ENCODE measurements at places on chromosomes 16 and 17. TPM values are rescaled to one million over a fixed set of nuclear protein-coding genes. Genes with fewer than 3 reads are reported as not detected.

GRCh38 chr16:76634847-76635697, 357.9 kb downstream of the CNTNAP4 start:
- DNase-seq, result no peak

GRCh38 chr16:81526199-81526598, 81.6 kb downstream of the CMIP start:
- DNase-seq, result no peak

DNA sequence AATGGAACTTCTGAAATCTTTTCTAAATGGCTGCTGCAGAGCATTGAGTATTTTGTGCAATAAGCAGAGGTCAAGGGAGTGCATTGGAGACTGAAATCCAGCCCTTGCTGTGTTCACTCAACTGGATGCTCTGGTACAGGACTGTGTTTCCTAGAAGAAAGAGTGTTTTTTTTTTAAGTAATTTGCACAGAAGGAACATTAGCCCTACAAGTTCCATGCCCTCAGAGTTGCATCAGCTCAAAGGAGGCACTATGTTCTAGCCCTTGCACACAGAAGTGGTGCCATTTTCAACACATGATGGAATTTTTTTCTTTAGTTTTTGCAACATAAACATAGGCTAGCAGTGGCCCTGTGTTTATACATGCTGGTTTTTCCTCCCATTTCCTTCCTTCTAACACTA, 144.1 kb upstream of the HLF start:
- no peak for DNase-seq

- DNase-seq, result peak; percentile 42
These were observed 21.0 kb downstream of the LGALS3BP start for GRCh38 chr17:78958641-78959127.

DNA sequence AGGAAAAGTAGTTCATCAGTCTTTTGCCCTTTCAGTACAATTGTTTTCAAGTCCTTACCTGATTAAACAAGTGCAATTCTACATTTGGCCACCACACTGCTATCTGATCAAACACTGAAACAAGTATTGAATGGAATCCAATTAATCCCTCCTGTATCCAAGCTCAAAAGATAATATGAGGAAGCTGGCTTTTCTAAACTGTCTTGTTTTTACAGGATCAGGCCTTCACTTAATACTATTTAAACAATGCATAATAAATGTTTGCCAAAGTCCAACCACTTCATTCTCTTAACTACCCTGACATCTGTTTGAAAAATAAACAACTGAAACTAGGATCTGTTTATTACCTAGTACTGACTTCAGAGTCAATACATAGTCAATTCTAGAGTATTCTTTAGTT, 131.6 kb downstream of the MRTFB start:
- no peak for DNase-seq

DNA sequence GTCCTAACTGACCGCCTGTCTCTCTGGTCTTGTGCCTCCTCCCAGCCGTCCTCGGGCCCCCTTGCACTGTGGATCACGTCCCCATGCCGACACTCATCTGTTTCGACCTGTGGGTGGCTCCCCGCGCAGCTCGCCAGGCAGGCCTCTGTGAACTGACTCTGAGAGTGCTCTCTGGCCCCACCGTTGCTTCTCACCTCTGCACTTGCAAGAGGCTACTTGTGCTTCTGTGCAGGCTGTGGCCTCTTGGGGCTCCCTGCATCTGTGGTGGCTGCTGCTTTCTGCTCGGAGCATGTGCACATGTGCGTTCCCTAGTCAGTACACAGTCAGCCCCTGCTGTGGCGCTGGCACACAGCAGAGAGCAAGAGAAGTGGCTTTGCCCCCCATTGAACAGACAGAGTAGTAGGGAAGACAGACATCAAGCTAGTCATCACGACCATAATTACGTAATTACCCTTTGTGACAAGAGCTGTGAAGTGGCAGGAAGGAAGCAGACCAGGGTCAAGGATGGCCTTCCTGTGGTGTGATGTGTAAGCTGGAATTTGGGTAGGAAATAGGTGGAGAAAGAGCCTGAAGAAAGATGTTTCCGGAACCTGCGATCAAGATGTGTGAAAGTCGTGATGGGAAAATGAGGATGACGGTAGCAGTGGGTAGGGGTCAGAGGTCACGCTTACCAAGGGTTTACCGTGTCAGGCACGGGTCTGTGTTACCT, 256.0 kb upstream of the CACNG5 start:
- peak; percentile 38 for DNase-seq

GRCh38 chr17:19238167-19238505, 970 bp downstream of the EPN2 start:
- no peak for DNase-seq

DNA sequence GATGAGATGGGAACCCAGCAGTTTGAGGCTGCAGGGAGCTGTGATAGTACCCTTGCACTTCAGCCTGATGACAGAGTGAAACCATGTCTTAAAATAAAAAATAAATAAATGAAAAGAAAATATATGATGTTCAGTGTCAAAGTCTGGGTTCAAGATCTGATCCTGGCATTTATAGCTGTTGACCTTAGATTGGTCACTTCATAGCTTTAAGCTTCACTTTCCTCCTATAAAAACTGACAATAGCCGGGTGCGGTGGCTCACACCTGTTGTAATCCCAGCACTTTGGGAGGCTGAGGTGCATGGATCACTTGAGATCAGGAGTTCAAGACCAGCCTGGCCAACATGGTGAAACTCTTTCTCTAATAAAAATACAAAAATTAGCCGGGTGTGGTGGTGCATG, 5.2 kb upstream of the ZNF821 start:
- DNase-seq, result no peak

DNA sequence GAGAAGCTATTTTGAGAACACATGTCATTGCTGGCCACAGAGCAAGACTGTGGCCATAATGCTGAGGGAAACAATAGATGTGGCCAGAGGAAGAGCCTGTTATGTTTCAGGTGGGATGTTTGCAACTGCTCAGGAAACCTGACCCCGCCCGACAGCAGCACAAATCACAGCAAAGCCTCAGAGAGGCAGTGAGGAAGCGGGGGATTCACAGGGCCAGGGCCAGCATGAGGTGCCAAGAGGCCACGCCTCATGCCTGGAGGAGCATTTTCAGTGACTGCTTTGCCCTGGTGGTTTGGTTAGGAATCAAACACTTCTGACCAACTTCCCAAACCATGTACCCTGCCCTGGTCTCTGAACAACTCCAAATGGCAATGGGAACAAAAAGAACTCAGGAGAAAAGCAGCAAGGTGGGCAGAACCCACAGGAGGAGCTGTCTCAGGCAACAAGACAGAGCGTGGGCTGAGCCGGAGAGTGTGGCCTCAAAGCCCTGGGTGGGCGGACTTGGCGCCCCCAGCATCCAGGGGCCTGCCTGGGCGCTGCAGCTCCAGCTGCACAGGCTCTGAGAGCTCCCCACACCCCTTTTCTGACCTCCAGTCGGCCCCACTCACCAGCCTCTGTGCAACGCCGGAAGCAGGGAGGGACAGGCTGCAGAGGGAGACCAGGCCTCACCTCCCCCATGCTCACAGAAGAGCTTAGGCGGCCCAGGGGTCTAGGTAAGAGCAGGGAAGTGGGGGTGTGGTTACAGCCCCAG, 20.6 kb downstream of the HIC1 start:
- no peak for DNase-seq

- DNase-seq, result no peak
These were observed 80.6 kb downstream of the NETO2 start for GRCh38 chr16:47063011-47063724.

- no peak for DNase-seq
These were observed 53.5 kb downstream of the PARN start for GRCh38 chr16:14576532-14576931.

DNA sequence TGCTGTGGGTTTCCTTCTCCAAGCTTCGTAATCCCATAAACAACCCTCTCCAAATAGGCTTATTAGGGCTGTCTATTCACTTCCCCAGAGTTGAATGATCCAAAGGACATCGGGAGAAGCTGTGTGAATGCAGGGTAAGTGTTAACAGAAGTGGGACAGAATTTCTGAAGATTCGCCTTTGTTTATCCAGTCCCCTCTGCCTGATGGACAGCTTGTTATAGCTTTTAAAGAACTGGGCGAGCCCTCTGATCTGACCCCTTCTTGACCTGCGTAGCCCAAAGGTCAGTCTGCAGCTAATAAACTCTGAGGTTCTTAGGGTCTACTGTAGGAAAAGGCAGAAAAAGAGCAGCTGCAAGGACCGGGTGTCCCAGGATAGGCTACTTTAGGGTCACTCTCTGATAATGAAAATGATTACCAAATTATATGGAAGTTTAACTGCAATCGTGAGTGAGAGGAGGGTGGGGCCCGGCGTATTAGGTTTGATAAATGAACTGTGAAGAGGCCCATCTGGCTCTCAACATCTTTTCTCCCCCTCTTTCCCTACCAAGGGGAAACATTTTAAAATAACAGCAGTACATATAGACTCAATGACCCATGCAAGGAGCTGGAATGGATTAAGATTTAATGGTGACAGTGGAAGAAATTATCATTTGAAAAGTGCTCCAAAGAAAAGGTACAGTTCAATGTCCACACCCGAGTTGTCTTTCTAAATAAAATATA, 233.4 kb downstream of the FTO start:
- no peak for DNase-seq

GRCh38 chr17:16354585-16354984, 1.3 kb upstream of the CENPV start:
- no peak for DNase-seq

DNA sequence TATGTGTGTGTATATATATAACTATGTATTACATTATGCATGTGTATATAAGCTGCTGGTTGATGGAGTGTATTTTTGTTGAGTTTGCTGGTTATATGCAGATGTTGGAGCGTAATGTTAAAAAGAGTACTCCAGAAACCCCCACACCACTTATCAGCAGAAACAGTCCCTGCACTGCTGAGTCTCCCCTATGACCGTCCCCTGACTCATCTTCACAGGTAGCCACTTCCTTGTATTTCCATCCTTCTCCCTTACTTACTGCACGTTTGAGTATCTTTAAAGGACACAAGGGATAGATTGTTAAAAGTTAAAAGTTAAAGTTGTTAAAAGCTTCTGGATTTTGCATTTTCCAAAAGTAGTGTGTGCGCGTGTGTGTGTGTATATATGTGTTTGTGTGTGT, 853.9 kb upstream of the EEF2KMT start:
- peak; percentile 63 for DNase-seq

DNA sequence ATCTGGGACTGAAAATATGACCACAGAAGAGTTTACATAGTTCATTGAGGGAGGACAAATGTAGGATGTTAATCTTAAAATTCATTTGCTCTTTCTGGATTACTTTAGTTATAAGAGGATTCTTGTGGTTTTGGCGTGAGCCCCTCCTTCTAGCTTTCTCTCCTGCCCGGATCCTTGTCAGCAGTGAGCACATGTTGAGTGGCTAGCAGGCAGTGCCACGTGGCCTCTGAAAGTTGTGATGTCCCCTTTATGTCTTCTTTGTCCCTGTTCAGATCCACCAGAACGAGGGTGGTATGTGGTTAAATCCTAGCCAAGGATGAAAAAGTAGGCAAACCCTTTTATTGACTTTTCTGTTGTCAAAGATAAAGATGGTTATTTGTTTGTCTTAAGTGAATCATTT, 83.8 kb downstream of the GNAO1 start:
- no peak for DNase-seq

DNA sequence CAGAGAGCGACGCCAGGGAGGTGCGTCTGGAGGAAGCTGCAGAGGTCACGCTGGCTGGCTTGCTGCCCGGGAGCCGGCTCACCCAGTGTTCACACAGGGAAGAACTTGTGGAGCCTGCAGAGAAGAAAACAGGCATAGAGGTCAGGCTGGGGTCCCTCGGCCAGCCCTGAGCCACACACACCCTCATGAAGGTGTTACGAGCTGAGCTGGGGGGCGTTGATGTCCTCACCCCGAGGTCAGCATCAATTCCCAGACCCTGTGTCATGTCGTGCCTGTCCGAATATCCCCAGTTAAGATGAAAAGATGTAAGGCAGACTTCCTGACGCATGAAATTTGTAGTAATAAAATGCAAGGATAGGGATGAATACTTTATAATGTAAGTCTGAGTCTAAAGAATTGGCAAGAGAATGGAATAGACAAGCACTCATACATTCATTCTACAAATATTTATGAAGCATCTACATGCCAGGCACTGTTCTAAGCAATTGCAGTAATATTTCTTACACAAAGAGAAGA, 77.1 kb downstream of the USP31 start:
- DNase-seq, result peak; percentile 60

DNA sequence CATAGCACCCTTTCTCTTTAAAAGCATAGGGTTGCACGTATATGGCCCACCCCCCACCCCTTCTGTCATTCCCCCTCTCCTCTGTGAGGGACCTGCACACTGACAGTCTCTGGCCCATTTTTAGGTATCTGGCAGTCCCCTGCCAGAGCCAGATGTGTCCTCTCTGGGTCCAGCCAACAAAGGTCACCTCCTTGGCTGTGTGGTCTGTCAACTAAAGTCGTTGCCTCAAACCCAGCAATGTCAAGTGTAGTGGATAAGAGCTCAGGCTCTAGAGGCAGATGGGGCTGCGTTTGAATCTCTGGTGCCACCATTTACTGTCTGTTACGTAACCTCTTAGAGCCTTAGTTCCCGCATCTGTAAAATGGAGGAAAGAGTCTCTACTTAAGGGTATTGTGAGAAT, 211.5 kb downstream of the MSI2 start:
- no peak for DNase-seq

Gene PPY
- total RNA-seq, result not detected

Gene CA10
- total RNA-seq, result not detected

Gene HOXB5
- total RNA-seq, result 0.47 TPM

Gene ZNF785
- total RNA-seq, result 7.7 TPM

Gene SLC4A1
- total RNA-seq, result not detected

Gene GINS2
- 44.1 TPM for total RNA-seq

Gene CEP295NL
- 0.55 TPM for total RNA-seq

Gene MRC2
- 69.9 TPM for total RNA-seq

Gene E4F1
- 41.2 TPM for total RNA-seq

Gene CPNE7
- total RNA-seq, result not detected

Gene EVPL
- total RNA-seq, result not detected

Gene PDXDC1
- total RNA-seq, result 32.4 TPM

Gene ZSCAN10
- total RNA-seq, result not detected

Gene ZNF385C
- not detected for total RNA-seq

Gene QRICH2
- total RNA-seq, result 1.6 TPM

Gene GAS2L2
- total RNA-seq, result 0.05 TPM

Gene ARL5C
- not detected for total RNA-seq

All from HT1080 (cell line).